ENCODE measurements at places on chromosomes 1 and 21. TPM values are rescaled to one million over a fixed set of nuclear protein-coding genes. Genes with fewer than 3 reads are reported as not detected.

DNA sequence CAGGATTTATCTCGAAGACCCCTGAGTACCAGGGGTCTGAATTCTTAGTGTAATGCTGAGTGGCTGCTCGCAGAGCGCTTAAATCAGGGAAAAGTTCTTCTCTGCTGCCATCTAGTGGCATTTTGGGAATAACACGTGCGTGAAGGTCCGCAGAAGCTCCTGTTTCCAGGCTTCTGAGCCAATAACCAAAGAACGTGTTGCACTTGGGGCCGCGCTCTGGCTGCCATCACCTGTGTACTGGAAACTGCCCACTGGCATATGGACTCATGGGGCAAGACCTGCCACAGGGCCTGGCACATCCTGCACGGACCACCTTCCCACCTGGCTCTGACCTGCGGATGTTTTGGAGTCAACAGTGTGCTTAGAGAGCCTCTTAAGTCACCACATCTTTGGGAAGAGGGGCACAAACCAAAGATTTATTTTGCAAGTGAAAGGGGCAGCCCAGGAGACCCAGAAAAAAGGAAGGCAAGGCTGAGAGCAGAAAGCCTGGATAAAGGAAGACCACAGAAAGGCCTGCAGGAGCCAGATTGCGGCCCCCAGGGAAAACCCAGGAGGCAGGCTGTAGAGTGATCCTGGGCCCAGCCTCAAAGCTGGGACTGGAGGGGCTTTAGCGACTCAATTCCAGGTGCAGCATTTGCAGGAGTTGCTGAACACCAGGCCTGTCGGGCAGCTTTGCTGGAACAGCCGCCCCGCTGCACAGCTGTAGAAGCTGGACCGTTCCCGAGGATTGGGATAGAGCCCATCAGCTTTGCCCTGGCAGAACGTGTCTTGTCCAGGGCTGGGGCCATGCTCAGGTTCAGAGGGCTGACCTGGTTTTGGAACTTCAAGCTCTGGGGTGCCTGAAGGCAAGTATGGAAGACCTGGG is 13.0 kb downstream of the CHIT1 start:
- peak; percentile 56 for DNase-seq

DNA sequence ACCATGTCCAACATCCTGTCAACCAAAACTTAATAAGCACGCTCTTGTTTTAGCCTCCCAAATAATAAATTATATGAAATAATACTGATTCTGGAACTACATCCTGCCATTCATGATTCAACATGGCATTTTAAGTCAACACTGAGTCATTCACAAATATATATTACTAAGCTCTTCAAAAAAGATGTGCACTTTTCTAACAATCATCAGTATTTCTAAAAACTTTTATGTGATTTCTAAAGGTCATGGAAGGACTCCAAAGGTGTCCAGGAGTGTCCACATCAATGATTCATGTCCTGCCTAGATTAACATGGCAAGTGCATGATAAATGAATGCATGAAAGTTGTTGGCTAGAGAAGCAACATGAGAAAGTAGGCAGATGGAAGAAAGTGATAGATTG is 51.6 kb downstream of the NEGR1 start:
- DNase-seq = no peak

- peak; percentile 30 for DNase-seq
These were observed 6.3 kb upstream of the CTTNBP2NL start for GRCh38 chr1:112389689-112390088.

GRCh38 chr1:20603504-20604464 is 14.9 kb downstream of the CDA start:
- no peak for DNase-seq

- DNase-seq = peak; percentile 88
These were observed 2.6 kb upstream of the IRF2BP2 start for GRCh38 chr1:234612352-234613127.

- no peak for DNase-seq
These were observed 430.8 kb downstream of the DISC1 start for GRCh38 chr1:232057217-232057895.

GRCh38 chr1:230091473-230092231 is 24.6 kb downstream of the GALNT2 start:
- DNase-seq = no peak

DNA sequence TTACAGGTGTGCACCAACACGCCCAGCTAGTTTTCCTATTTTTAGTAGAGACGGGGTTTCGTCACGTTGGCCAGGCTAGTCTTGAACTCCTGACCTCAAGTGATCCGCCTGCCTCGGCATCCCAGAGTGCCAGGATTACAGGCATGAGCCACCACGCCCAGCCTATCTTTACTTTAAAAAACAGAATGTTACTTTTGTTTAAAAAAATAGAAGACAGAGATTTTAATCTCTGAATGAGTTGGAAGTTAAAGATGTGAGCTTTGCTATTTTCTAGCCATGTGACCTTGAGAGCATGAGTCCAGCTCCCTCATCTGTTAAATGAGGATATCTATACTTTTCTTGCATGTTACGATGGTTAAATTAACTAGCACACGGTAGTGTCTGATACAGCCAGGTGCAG is 3.9 kb upstream of the PUM1 start:
- no peak for DNase-seq

- no peak for DNase-seq
These were observed 116.2 kb downstream of the HMCN1 start for GRCh38 chr1:185850366-185850765.

AVPR1B gene
- not detected for total RNA-seq

TMEM69 gene
- 34.5 TPM for total RNA-seq

BEND5 gene
- total RNA-seq = 1.0 TPM

LAMB3 gene
- 14.6 TPM for total RNA-seq

CGN gene
- 1.3 TPM for total RNA-seq
